ENCODE measurements at places on chromosomes 16 and 17. TPM values are rescaled to one million over a fixed set of nuclear protein-coding genes. Genes with fewer than 3 reads are reported as not detected.

KRT36 gene
- not detected for total RNA-seq

ADAD2 gene
- not detected for total RNA-seq

SMIM5 gene
- total RNA-seq, result 0.43 TPM

CDH11 gene
- not detected for total RNA-seq

MARCHF10 gene
- 0.29 TPM for total RNA-seq

ASGR1 gene
- total RNA-seq, result 11.9 TPM

CDC27 gene
- total RNA-seq, result 61.2 TPM

CHAD gene
- total RNA-seq, result not detected

TRIM65 gene
- total RNA-seq, result 20.9 TPM

DHX58 gene
- 80.5 TPM for total RNA-seq

GUCY2D gene
- total RNA-seq, result 0.07 TPM

CNTNAP4 gene
- not detected for total RNA-seq

RASL10B gene
- total RNA-seq, result 0.60 TPM

ODAD4 gene
- total RNA-seq, result 2.0 TPM

LGALS9B gene
- total RNA-seq, result 0.83 TPM

SOX15 gene
- total RNA-seq, result 0.44 TPM

RHBDL1 gene
- total RNA-seq, result 3.1 TPM

KRTAP9-4 gene
- total RNA-seq, result not detected

UMOD gene
- total RNA-seq, result not detected

GNGT2 gene
- 2.8 TPM for total RNA-seq

KRT25 gene
- total RNA-seq, result not detected

GPR139 gene
- total RNA-seq, result not detected

PLLP gene
- total RNA-seq, result 2.4 TPM

NPIPB6 gene
- 7.3 TPM for total RNA-seq

PRAC1 gene
- not detected for total RNA-seq
